ENCODE measurements at places on chromosomes 16 and 17. TPM values are rescaled to one million over a fixed set of nuclear protein-coding genes. Genes with fewer than 3 reads are reported as not detected.

Gene OR1A1
- total RNA-seq, result not detected

Gene PPL
- total RNA-seq, result 84.9 TPM

Gene SPNS2
- total RNA-seq, result 8.2 TPM

Gene TBC1D3K
- total RNA-seq, result not detected

Gene EXOC3L1
- 7.0 TPM for total RNA-seq

Gene RTN4RL1
- 2.8 TPM for total RNA-seq

Gene COX6A2
- total RNA-seq, result not detected

Gene CD68
- 25.2 TPM for total RNA-seq

DNA sequence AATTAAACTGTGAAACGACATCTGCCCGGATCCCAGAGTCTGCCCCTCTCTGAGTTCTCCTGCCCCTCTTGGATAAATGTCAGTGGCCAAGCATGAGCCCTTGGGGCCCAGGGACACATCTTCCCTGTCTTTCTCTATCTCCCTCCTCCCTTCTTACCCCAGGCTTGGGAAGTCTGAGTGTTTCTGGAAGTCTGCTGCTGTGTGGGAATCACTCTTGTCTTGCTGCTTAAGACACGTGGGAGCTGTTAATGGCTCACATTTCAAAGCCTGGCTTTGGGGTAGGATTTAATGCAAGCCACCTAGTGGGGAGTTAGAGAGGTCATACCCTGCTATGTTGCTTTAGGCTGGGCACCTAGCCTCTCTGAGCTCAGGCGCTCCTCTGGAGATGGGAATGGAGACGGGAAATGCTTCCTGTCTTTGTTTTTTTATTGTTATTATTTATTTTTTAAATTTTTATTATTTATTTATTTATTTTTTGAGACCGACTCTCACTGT lies 218.5 kb upstream of the CIBAR2 start:
- no peak for DNase-seq
- peaks cover 10% of the 10 kb centered on the region for H3K4me1 ChIP-seq
- no peaks in the 10 kb centered on the region for H3K36me3 ChIP-seq
- no peak overlapping the region for H3K4me3 ChIP-seq

GRCh38 chr17:76909971-76910760 lies 42.0 kb downstream of the MGAT5B start:
- H3K27ac ChIP-seq, result no peak overlapping the region
- H3K36me3 ChIP-seq, result no peaks in the 10 kb centered on the region
- no peaks in the 10 kb centered on the region for H3K4me1 ChIP-seq
- no peaks in the 10 kb centered on the region for H3K27me3 ChIP-seq
- peak; percentile 77 for DNase-seq

DNA sequence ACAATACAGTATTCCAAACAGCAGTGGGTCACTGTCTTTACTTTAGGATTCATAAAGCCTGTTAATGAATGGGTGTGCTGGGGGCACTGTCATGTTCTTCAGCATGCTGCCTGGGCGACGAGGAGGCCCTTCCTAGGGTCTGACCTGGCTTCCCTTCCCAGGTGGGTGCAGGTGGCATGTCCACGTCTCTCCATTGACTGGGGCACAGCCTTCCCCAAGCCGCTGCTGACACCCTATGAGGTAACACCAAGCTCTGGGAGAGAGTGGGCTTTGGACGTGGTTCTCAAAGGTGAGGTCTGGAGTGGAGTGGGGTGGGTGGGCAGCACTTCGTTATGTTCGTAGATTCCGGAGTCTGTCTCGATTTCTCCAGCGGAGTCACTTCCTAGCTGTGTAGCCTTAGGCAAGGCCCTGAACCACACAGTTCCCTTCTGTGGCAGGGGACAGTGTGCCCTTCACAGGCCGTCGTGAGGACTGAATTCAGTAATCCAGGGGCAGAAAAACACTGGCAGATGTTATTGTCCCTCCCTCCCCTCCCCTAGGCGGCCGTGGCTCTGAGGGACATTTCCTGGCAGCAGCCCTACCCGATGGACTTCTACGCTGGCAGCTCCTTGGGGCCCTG lies 771 bp upstream of the OVCA2 start:
- peak overlapping the region; percentile 78 for H3K27ac ChIP-seq
- peaks cover 14% of the 10 kb centered on the region for H3K36me3 ChIP-seq
- H3K4me3 ChIP-seq, result peak overlapping the region; percentile 90
- H3K4me1 ChIP-seq, result peaks cover 16% of the 10 kb centered on the region
- DNase-seq, result no peak

- no peaks in the 10 kb centered on the region for H3K4me1 ChIP-seq
- no peak overlapping the region for H3K27ac ChIP-seq
- H3K27me3 ChIP-seq, result no peaks in the 10 kb centered on the region
- no peak for DNase-seq
- H3K36me3 ChIP-seq, result no peaks in the 10 kb centered on the region
Observed at GRCh38 chr16:49542946-49543630, 169.5 kb downstream of the C16orf78 start.

DNA sequence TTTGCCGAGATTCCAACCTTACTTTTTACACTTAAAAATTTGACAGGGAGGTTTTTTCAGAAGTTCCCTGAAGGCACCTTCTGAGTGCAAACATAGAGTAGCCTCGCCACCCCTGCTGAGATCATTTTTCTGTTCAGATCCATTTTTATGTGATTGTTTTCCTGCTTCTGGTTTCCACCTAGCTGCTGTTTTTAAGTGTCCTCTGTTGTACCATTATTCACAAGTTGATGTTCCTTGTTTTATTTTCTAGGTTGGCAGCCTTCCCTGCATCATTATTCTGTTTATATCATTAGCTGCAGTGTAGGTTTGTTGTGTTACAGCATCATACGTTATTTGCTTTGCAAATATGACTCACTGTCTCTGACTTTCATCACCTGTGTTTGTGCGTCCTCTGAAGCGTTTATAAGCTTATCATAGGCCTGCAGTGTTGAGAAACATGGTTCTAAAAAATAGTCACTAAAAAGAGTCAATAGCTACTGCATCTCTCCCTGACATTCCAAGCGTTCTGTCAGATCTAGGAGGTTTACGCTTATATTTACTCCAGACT lies 116.9 kb upstream of the CLEC3A start:
- H3K27ac ChIP-seq, result no peak overlapping the region
- no peaks in the 10 kb centered on the region for H3K36me3 ChIP-seq
- no peaks in the 10 kb centered on the region for H3K4me1 ChIP-seq
- no peak overlapping the region for H3K4me3 ChIP-seq
- no peak for DNase-seq
- H3K27me3 ChIP-seq, result no peaks in the 10 kb centered on the region

DNA sequence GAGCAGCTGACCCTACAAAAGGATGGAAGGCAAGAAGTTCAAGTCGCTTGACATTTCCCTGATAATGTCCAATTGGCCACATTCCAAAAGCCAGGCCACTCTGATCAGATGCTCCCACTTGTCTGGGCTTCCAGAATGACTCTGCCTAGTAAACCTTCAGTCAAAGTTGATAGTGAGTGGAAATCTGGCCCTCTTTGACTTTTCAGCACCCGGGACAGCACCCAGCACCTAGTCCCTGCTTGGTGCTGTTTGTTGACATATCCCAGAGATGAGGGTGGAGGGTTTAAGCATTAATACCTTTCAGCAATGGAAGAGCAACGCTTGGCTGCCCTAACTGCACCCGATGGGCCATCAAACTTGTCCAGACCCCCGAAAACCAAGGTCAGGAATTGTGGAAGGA lies 131.3 kb downstream of the AIPL1 start:
- no peaks in the 10 kb centered on the region for H3K4me1 ChIP-seq
- no peaks in the 10 kb centered on the region for H3K27me3 ChIP-seq
- no peak overlapping the region for H3K27ac ChIP-seq
- no peak for DNase-seq
- H3K4me3 ChIP-seq, result no peak overlapping the region

DNA sequence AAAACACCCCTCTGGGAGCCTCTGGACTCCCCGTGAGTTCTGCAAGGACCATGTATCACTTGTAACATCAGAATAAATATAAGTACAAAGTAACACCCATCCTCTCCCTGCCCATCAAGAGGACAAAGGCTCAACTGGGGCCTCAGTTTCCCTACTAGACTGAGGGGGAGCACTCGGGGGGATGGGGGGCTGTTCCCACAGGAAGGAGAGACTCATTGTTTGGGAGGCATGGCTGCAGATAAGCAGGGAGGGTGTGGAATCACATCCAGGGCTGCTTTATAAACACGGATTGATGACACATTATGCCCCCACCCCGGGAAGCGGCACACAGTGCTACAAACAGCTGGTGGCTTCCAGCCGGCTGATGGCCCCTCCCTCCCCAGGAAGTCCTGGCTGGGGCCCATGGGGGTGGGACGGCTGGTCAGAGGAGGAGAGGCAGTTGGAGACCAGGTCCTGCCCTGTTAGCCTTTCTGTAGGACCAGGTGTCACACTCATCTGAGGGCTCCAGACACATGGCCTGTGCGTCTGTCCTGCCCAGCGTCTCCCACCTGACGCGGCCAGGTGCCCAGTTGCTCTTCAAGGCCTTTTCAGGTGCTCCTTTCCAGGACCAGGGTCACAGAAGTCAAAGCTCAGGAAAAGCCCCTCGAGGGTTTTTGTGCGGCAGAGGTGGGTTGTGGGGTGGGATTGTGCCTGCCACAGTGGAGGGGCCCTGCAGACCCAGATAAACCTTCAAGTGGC lies 1.3 kb upstream of the MPG start:
- peaks cover 54% of the 10 kb centered on the region for H3K4me1 ChIP-seq
- no peaks in the 10 kb centered on the region for H3K27me3 ChIP-seq
- peak; percentile 37 for DNase-seq
- H3K36me3 ChIP-seq, result no peaks in the 10 kb centered on the region
- peak overlapping the region; percentile 66 for H3K4me3 ChIP-seq

DNA sequence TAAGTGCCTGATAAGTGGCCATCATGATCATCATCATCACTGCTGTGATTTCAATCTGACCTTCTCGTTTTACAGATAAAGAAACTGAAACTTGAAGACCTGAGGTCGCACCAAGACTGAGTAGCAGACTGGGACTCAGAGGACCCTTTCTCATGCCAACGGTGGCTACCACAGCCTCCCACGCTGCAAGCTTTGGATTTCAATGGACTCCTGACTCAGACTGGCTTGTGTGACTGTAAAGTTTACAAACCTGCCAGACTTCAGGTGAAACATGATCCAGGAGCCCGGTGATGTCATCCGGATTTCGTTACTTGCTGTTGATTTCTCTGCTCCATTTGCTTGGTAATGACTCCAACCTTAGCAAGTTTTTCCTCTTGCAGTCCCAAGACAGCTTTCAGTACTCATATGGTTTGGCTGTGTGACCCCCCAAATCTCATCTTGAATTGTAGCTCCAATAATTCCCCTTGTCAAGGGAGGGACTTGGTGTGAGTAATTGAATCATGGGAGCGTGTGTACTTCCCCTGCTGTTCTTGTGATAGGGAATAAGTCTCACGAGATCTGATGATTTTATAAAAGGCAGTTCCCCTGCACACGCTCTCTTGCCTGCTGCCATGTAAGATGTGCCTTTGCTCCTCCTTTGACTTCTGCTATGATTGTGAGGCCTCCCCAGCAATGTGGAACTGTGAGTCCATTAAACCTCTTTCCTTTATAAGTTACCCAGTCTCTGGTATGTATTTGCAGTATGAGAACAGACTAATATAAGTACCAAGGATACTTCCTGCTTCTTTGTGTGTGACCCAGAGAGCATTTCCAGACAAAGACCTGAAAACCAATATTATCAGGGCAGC lies 26.7 kb upstream of the IRX6 start:
- no peaks in the 10 kb centered on the region for H3K4me1 ChIP-seq
- H3K4me3 ChIP-seq, result no peak overlapping the region
- H3K27me3 ChIP-seq, result no peaks in the 10 kb centered on the region
- no peak overlapping the region for H3K27ac ChIP-seq

DNA sequence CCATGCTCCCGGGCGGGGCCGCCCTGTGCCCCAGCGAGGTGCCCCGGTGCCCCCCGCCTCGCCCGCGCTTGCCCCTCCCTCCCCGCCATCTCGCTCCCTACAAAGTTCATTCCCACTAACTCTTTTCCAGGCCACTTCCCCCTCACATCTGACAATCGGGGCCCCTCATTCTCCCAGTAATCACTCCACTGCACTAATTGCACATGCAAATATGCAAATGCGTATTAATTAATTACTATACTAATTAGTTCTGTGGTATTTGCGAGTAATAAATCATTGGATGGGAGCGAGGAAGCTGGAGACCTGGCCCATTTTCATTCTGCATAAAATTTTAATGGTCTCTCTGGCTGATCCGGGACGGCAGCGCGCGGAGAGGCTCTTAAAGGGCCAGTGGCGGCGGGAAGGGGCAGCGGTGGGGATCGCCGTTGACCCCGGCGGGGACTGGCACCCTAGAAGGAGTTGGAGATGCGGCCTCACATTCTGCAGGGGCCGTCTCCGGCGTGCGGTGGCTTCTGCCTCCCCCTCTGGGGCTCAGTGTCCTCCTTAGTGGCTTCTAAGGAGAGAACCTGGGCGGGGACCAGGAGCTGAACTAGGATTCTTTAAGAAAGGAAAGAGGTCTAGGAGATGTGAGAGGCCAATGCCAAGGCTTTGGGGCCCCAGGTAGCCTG lies 8.4 kb upstream of the PPP1R1B start:
- peak; percentile 31 for DNase-seq
- H3K4me3 ChIP-seq, result peak overlapping the region; percentile 51
- peak overlapping the region; percentile 34 for H3K27ac ChIP-seq
- peaks cover 7% of the 10 kb centered on the region for H3K4me1 ChIP-seq
- H3K27me3 ChIP-seq, result no peaks in the 10 kb centered on the region

DNA sequence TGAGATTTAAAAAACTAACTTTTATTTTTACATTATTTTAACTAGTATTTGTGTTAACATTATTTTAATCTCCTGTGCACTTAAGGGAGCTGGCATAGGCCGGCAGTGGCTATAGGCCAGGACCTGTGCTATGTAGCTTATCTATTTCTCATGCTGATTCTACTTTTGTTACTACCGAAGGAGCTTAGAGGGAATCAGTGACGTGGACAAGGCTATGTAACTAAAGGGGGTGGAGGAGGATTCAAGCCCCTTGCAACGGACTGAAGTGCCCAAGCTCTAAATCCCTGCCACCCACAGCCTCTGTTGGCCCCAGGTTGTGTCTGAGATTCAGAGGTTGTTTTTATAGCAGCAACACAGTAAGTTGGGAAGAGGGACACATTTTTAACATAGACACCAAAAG lies 356.4 kb downstream of the WWOX start:
- H3K4me1 ChIP-seq, result peaks cover 19% of the 10 kb centered on the region
- no peak overlapping the region for H3K4me3 ChIP-seq
- H3K27me3 ChIP-seq, result no peaks in the 10 kb centered on the region
- DNase-seq, result no peak

DNA sequence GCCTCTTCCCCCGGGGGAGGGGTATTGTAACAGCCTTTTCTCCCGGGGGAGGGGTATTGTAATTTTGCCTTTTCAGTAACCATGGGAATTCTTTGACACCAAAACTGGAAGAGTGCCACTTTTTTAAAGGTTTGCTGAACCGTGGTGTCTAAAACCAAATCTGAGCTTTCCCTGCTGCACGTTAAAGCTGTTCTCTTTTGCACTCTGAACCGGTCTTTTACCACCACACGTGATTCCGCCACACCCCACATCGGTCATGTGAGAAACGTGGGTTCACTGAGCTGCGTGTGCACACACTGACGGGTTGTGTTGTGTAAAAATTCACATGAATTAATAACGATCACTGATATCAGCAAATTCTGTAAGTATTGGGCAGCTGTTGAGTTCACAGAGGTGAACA lies 9.2 kb upstream of the ACSF3 start:
- no peak overlapping the region for H3K27ac ChIP-seq
- H3K27me3 ChIP-seq, result no peaks in the 10 kb centered on the region
- H3K4me3 ChIP-seq, result no peak overlapping the region
- no peaks in the 10 kb centered on the region for H3K4me1 ChIP-seq
- no peak for DNase-seq
- H3K36me3 ChIP-seq, result no peaks in the 10 kb centered on the region

- no peaks in the 10 kb centered on the region for H3K27me3 ChIP-seq
- H3K4me3 ChIP-seq, result peak overlapping the region; percentile 74
- H3K27ac ChIP-seq, result peak overlapping the region; percentile 76
- no peaks in the 10 kb centered on the region for H3K36me3 ChIP-seq
- H3K4me1 ChIP-seq, result peaks cover 30% of the 10 kb centered on the region
- DNase-seq, result peak; percentile 46
Observed at GRCh38 chr17:80034791-80035686, 633 bp downstream of the TBC1D16 start.
